ENCODE measurements at places on chromosomes 6 and 20.

GRCh38 chr6:148508401-148509041 is 165.9 kb downstream of the SASH1 start:
- no peak for DNase-seq

GRCh38 chr6:147077251-147077650 is 127.0 kb upstream of the STXBP5 start:
- DNase-seq, result no peak

DNA sequence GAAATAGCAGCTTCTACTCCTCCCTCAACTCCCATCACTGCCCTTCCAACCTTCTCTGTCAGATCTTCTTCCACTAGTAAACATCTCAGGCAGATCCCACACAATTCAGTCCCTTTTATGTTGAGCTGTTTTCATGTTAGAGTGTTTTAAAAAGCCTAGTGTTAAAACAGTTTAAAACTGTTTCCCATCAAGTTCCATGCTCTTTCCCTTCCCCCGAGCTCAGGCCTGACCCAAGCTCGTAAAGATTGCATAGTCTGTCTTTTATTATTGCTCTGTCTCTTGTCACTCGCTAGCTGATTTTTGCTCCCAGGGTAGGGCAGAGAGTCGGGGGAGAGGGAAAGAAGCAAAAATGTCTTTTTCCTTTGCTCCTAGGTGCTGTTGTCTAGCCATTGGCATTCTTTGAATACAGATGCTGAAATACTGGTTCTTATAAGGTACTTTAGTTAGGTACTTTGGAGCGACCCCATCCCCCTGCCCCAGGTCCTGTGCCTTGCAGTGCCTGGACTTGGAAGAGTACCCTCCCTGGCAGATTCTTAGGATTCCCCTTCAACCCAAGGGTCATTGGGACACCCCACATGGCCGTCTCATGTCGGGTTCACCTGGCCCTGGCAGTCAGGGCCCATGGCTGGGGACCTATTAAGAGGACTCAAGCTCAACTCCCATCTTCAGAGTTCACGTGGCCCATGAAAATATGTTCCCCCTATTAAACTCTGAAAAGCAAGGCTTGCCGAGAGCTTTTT is 101.2 kb upstream of the ARMC2 start:
- DNase-seq, result no peak

GRCh38 chr20:24131684-24132083 is 143.1 kb upstream of the GGTLC1 start:
- DNase-seq, result no peak

- no peak for DNase-seq
Measured at GRCh38 chr20:56002908-56003800, 2.2 kb downstream of the CBLN4 start.

- no peak for DNase-seq
Measured at GRCh38 chr6:24223115-24223919, 97.3 kb downstream of the NRSN1 start.

DNA sequence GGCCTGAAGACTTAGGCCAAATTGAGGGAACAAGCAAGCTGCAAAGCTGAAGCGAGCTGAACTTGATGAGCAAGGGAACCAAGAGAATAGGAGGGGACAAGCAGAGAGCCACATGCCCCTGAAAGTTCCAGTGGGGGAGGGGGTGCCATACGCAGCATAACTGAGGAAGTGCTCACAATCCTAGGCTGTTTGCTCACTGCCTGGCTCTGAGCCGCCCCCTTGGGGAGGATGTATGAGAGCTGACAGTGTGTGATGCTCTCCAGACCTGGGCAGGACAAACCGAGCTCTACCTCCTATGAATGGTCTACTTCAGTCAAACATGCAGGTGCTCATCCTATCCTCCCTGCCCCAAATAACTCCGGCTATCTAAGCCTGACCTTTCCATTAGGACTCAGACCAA is 52.1 kb downstream of the FAXC start:
- no peak for DNase-seq

DNA sequence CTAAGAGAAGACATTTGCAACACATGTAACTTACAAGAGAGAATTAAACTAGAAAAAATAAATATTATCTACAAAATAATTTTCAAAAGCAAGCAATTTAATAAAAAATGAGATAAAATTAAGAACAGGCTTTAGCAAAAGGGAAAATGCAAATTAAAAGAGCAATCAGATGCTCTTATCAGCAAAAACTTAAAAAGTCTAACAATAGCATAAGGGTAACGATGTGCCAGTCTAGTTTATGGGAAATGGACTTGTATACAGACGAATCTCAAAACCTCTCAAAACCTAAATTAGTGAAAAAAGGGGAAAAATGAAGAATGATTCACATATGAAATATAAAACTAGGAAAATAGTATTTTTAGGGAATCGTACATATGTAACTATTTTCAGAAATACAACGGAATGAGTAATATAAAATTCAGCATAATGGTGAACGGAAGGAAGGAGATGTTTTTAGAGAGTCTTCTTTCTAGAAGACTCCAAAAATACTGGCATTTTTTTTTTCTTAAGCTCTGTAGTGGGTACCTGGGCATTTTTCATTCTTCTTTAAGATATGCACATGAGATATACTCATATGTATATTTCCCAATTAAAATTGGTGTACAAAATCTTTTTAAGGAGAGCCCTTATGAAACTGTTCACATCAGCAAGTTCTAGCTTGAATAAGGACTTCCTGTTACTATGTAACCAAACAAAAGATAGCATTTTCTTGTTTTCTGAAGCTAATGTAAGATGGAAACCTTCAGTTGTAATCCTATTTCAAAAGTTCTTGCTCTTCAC is 927 bp upstream of the MANEA start:
- DNase-seq, result no peak

DNA sequence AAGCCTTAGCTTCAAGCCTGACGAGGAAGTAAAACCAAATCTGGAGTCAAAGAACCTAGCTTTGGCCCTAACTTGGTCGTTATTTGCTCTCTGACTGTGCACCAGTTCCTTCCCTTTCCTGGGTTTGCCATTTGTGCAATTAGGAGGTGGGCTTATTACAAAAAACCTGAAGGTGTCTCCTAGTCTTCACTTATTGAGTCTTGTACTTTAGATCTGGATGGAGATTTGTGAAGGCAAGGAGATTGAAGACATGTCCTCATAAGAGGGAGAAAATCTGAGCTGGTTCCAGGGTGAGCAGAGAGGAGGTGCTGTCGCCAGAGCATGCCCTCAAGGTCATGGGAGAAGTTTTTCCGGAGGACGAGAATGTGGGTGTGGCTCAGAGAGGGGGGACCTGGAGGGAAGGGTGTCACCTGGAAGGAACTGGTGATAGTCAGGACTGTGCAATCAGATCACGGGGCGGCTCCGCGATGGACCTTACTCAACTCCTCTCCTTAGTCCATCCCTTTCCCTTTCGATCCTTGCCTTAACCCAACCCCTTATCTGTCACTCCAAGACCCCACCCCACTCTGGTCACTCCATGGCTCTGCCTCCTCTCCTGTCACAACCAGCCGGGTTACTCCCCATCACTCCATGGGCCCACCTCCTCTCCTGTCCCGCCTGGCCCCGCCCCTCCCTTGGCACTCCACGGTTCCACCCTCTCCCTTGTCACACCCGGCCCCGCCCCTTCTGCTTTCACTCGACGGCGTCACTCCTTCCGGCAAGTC is 588 bp upstream of the ACSS2 start:
- no peak for DNase-seq

DNA sequence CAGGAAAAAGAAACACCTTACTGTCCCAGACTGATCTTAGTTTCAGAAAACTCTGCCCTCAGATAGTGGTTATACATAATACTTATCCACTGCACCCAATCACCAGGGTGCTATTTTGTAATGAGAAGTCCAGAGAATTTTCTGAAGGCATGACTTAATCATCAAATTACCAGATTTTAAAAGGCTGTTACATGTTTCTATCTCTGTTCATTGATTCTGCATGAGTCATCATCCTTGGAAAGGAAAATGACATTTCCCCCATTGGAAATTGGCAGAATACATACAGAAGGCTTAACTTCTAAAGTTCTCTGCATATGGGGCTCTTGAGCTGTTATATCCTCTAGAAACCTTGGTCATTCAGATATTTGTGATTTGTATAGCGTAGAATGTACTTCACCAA is 587.9 kb upstream of the FLRT3 start:
- DNase-seq, result no peak

DNA sequence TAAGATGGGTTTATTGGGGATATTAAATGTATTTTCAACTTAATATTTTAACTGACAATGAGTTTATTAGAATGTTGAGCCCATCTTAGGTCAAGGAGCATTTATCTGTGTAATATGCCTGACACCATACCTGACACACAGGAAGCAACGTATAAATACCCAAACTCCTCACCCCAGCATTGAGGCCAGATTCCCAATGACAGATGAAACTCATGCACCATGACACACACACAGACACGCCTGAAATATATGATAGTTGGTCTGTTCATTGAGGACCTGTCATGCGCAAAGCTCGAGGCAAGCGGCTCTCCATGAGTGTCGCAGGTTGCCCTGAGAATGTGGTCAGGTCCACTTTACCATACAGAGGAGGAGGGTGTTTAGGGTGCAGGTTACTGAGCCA is 64.1 kb downstream of the GFOD1 start:
- DNase-seq, result no peak

DNA sequence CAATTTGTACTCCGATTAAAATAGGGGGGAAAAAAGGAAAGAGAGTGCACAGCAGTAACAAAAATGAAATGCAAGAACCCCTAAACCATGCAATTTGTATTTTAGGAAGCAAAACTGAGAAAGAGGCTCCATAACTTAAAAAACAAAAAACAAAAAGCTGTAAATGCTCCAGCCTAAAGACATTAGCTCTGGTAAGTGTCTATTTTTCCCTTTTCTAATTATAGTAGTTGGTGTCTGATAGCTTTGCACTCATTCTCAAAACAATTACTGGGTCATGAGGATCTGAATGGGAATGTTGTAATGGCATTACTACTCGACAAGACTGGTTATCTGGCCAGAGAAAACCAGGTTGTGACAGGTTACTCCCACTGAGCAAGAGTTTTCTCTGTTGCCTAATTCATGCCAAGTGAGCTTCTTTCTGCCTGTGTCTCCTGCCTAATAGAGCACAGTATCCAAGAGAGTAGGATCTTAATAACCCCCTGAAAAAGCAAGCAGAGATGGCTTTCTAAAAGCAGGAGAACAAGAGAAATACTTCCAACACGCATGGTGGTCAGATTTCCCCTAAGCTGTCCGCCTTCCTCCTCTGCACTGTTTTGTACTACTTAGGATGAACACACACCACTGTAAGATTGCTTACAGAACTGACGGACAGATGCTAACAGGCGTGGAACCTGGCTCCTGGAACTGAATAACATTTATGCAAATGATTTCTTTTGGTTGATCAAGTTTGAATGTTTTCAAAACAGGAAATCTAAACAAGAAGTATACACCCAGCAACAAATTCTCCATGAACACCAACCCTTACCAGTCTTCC is 86.4 kb downstream of the FKBP5 start:
- no peak for DNase-seq

GRCh38 chr20:32479012-32479411 is 106.1 kb downstream of the NOL4L start:
- DNase-seq, result no peak

DNA sequence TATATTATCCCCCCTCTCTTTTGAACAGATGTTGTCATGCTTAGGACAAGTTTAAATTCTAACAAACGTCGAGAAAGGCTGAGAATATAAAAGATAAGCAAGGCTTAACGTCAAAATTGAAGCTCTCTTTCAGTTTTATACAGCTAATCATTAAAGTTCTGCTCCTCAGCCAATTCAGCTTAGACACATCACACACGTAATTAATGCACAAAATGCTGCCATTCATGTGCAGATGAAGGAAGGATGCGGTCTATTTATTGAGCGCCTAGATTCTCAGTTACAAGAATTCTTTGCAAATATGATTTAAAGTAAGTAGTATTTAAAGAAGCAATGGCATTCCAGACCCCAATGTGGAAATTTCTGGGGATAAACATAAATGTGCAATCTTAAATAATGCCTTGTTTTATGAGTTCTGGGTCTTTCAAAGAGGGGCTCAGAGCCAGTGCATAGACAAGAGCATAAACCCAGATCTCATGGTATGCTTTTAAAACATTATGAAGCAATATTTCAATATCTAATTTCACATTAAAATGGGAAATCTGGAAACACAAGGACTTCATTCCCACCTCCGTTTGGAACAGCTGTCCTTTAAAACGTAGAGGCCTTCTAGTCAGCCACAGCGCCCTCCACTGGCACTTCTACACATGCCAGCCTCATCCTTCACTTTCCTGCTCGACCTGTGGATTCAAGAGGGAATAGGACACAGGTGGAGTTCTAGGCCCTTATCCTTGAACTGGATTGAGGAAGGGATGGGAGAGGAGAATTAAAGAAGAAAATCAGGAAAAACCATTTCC is 85.8 kb downstream of the LYRM4 start:
- no peak for DNase-seq

GRCh38 chr6:53852805-53853204 is 58.0 kb downstream of the LRRC1 start:
- no peak for DNase-seq

GRCh38 chr6:155224618-155225017 is 39.2 kb upstream of the CLDN20 start:
- DNase-seq, result no peak

- no peak for DNase-seq
Measured at GRCh38 chr20:52493171-52493721, 301.7 kb upstream of the ZFP64 start.

DNA sequence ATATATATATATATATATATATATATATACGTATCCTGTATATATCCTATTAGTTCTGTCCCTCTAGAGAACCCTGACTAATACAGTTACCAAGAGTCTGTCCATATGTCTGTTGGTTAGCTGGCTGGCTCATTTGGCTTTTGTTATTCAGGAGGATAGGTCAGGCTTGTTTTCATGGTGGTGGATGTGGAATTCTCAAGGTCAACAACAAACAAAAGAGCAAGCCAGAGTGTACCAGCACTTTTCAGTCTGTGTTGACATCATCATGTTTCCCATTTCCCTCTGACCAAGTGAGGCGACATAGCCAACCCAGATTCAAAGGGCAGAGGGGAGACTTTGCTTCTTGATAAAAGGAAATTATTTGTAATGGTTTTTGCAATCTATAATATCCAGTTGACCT is 88.5 kb upstream of the PTCHD4 start:
- no peak for DNase-seq

DNA sequence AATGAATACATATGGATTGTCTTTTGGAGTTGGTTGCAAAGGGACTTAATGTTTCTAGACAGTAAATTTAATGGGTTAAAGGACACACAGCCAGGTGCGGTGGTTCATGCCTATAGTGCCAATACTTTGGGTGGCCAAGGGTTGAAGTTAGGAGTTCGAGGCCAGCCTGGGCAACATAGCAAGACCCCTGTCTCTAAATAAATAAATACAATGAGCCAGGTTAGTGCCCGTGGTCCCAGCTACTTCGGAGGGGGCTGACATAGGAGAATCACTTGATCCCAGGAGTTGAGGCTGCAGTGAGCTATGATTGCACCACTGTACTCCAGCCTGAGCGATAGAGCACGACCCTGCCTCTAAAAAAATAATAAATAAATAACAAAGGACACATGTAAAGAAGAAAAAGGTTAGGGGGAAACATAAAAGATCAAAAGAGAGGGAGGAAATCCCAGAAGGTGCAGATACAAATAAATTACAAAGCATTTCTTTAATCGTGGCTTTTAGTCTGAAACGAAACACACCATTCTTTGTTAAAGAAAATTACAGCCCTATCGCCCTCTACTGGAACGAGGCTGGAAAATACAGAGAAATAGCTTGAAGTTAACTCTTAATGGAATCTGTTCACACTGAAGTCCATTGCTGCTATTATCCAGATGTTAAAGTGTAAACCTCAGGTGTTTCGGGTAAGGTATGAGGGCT is 42.6 kb upstream of the SCML4 start:
- DNase-seq, result no peak

Measured in T-helper 17 cell (primary cell).